Activated naive CD4-positive, alpha-beta T cell treated with anti-CD3 and anti-CD28 coated beads for 36 hours (primary cell): ENCODE measurements at places on chromosomes 1 and 21.

DNA sequence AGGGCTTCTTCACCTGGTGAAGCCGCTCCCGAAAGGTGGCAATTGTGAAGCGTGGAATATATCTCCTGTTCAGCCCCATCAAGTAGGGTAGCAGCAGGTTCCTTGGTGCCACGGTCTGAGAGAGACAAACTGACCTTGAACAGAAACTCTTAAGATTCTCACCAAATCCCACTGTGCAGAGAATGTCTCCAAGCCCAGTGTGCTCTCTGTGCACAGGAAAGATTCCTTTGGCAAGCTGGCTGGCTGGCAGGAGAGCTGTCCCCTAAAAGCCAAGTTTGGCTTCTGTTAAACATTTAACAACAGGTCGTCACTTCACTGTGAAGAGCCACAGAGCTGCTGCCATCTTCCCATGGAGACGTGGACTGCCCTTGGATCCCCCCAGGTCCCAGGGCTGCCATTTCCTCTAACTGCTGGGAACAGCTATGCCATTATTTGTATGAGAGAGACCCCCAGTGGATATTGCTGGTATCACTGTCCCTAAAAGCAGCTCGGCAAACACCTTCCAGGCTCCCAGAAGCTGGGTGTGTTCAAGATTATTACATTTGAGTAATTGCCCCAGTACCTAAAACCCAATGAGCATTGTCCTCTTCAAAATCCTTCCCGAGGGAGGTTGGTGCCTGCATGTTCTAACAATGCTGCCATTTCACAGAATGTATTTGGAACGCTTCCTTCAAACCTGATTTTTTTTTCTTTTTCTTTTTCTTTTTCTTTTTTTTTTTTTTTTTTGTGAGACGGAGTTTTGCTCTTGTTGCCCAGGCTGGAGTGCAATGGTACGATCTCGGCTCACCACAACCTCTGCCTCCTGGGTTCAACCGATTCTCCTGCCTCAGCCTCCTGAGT, 71.8 kb downstream of the CD58 start:
- peak; percentile 70 for DNase-seq

DNA sequence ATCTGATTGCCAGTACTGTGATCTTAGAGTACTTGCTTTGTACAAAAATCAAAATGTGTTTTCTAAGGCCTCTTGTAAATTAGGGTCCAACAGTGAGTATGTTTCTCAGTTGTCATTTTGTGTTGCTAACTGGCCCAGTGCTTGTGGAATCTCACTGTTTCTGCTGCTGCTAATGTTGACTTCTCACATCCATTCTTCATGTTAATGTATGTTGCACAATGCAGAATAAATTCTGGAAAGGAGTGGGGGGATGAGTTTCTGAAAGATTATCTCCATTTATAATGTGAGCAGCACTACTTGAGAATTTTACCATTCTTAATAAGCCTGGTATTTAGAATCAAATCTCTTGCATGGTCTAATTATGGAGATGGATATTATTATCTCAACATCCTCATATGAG, 57.9 kb downstream of the CACHD1 start:
- no peak for DNase-seq

GRCh38 chr1:112337028-112337531, 58.9 kb upstream of the CTTNBP2NL start:
- peak; percentile 19 for DNase-seq

GRCh38 chr1:77636864-77637263, 45.6 kb downstream of the ZZZ3 start:
- DNase-seq = no peak

GRCh38 chr1:233368789-233369130, 41.2 kb downstream of the MAP3K21 start:
- DNase-seq = no peak
